Amygdala (tissue), 56 donors: ENCODE measurements at places on chromosomes 6 and 20.

DNA sequence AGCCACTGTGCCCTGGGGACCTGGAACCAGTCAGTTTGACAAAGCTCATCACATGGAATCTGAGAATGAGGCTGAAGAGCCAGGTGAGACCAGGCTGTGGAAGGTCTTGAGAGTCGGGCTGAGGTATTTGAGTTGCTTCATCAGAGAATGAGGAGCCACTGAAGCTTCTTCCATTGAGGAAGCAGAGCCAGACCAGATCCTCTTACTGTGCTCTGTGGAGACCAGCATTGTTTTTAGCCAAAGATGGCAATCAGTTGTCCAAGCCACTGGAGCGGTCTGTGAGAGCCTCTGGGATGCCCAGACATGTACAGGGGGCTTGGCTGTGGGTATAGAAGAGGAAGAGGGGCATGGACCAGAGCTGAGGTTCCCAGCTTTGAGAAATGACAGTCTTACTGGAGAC lies 6.1 kb upstream of the EPB41L1 start:
- no peak for DNase-seq

- DNase-seq, result peak; percentile 94
Measured at GRCh38 chr6:18264219-18264922, at the start of gene DEK. Gene DEK (minus strand): TSS chr6:18264530. CDS start chr6:18263987, 543 bp downstream.

DNA sequence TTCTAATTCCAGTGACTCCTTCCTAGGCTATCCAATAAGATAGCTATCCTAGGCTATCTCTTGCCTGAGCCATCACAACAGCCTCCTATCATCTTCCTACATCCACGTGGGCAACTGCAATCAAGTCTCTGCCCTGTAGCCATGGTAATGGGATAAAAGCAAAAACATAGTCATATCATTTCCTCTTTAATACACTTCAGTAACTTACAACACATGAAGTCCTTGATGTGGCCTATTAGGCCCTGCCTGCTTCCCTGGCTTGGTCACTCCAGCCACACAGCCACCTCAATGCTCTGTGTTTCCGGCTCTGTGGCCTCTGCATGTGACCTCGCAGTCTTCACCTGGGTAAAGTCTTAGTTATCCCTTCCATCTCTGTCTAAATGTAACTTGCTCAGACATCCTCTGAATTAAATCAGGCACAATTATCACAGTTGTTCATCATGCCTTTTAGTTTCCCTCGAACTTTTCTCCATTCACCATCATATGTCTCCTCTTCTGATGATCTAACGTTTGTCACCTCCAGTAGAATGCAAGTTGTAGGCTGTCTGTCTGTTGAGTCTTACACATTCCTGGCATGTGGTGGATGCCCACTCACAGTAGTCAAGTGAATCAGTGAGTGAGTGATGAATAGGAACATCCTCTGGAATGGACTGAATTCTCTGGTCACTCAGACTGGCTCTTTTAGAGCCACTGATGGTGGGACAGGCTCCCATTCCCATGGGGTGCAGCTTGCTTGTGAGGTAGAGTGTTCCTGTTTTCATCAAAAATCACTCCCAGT lies 229.4 kb downstream of the TBC1D7 start:
- no peak for DNase-seq

DNA sequence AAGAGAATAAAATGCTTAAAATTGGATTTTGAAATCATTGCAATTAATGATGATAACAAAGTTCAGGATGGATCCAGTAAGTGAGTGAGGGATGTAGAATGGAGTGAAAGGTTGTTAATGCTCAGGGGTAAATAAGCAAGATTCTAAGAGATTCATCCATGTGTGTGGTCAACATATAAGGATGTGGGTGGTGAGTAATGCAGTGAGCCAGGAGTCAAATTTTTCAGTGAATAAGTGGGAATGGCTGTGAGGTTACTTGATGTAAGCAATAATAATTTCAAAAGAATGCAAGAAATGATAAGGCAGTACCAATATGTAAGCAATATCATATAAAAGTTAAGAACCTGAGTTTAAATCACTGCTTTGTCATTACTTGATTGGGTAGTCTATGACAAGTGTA lies 207.5 kb upstream of the ADGRB3 start:
- DNase-seq, result no peak

DNA sequence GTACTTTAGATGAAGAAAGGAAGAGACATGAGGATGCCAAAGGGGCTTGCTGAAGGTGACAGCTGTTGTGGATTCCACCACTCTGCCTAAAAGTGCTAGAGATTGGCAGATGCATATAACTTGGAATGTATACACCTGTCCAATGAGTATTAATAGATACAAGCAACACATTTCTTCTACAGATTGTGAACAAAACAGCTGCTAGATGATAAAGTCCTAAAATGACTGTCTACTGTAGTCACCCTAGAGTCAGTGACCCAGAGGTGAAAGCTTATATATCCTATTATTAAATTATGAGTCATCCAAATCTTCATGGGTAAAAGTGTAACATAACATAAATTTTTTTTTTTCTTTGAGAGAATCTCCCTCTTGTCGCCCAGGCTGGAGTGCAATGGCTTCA lies 5.2 kb downstream of the RNF217 start:
- no peak for DNase-seq

DNA sequence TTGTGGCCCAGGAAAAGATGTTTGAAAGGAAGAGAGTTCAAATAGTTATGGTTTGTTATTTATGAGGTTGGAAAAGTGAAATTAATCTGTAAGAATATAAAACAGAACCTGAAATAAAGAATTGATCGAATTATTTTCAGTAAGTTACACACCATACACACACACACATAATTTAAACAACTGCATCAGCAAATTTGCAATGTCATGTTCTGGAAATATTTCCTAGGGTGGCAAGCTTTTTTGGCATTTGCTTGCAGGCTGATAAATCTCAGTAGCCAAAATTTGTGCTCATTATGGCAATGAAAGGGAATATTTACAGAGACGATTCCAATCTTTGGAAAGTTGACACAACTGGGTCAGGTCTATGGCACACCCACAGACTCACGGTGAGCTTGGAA lies 9.5 kb downstream of the CITED2 start:
- no peak for DNase-seq

- DNase-seq, result no peak
Measured at GRCh38 chr6:55678330-55679224, 99.6 kb upstream of the HMGCLL1 start.

- DNase-seq, result peak; percentile 10
Measured at GRCh38 chr20:50575865-50576720, 65.9 kb downstream of the PTPN1 start.

GRCh38 chr6:3237761-3238662 lies 10.6 kb upstream of the TUBB2B start:
- DNase-seq, result no peak

- no peak for DNase-seq
Measured at GRCh38 chr6:157867155-157867559, 44.1 kb downstream of the SNX9 start.

DNA sequence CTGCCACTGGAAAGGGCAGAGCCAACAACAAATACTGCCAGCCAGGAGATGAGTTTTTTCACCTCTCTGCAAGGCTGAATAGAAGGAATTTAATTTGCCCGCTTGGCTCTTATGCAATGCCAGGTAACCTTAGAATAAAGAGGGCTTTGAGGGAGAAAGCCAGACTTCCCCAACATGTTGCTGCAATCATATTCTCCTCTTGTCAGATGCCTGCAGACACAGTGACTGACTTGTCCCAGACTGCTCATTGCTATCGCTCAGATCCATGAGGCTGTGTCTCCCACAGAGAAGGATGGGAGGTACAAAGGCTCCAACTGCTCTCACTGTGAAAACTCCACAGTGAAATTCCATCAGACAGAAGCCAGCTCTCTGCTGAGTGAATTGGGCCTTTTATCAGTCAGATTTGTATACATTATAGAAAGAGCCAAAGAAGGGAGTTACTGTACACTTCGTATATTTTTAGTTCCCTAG lies 517.0 kb upstream of the ID4 start:
- DNase-seq, result no peak

GRCh38 chr6:168623736-168624135 lies 182.8 kb downstream of the SMOC2 start:
- no peak for DNase-seq

DNA sequence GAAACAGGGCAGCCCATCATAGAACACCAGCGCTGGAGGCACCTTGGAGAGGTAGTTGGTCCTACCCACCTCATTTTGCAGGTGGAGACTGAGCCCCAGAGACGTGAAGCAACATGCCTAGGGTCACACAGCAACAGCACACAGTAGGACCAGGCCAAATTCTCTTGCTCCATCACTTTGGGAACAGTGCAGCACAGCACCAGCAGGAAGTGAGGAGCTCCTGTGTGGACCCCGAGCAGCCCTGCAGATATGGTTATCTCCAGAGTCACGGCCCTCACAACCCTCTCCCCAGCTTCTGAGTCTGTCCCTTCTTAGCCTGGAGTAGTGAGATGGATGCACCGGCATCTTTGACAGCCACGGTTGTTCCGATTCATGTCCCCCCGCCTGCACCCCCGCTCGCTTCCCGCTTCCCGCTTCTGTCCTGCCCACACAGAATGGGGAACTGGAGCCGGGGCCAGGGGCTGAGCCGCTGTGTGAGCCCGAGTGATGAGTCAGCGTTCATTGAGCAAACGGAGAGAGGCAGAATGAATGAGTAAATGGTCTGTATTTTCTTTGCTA lies 72.6 kb upstream of the DUSP22 start:
- peak; percentile 13 for DNase-seq

DNA sequence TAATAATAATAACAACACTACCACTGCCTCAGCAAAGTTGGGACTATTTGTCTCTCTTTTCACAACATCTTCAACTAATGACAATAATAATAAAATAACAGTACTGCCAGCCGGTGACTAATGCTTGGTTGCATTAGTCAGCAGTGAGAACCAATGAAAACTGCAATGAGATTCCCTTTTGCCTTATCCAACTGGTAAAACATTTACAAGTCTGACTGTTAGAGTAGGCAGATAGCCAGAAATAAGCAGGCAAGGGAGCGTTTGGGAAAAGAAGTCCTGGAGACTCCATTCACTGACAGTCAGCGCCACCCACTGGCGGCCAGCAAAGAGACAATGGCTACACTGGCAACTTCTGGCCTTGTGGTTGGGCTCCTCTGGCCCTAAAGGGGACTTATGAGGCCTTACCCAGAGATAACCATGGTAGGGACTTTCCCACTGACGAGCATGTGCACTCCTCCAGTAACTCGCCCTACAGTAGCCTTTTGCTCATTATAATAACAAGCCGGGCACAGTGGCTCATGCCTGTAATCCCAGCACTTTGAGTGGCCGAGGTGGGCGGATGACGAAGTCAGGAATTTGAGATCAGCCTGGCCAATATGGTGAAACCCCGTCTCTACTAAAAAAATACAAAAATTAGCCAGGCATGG lies 3.4 kb upstream of the NSFL1C start:
- peak; percentile 59 for DNase-seq

GRCh38 chr6:22596011-22596410 lies 26.6 kb downstream of the HDGFL1 start:
- no peak for DNase-seq

DNA sequence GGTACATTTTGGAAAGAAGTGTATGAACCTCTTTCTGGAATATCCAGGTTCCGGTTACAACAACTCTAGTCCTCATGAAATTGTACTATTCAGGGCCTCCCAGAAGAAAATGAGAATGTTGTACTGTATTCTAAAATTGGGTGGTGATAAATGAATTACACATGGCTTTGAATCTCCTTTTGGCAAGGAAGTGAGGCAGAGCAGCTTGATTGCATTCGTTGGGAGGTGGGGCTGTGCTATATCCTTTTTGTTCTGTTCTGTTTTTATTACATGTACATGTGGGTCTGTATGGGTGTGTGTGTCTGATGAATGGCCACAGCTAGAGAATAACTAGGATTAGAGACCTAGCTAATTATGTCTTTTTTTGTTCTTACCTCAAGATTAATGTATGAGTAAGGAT lies 37.8 kb upstream of the SNRPB2 start:
- no peak for DNase-seq

- no peak for DNase-seq
Measured at GRCh38 chr6:154920495-154921200, 74.5 kb upstream of the TIAM2 start.

DNA sequence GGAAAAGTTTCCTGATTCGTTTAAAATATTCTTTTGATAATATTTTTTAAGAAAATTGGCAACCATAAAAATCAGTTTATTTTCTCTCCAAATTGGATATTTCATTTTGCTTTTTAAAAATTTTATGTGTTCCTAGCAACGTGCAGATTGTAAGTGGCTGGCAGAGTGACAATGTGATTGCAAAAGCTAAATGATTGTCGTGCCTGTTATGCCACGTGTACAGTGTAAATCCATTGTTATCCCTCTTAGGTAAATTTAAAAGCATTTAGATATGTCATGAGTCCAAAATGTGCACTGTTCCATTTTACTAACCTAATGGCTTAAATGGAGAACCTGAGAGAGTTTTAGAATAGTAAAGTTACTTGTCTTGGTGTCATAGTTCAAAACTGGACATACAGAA lies 94.4 kb upstream of the ADGRF4 start:
- DNase-seq, result no peak

GRCh38 chr6:14079971-14080370 lies 37.6 kb upstream of the CD83 start:
- DNase-seq, result no peak

DNA sequence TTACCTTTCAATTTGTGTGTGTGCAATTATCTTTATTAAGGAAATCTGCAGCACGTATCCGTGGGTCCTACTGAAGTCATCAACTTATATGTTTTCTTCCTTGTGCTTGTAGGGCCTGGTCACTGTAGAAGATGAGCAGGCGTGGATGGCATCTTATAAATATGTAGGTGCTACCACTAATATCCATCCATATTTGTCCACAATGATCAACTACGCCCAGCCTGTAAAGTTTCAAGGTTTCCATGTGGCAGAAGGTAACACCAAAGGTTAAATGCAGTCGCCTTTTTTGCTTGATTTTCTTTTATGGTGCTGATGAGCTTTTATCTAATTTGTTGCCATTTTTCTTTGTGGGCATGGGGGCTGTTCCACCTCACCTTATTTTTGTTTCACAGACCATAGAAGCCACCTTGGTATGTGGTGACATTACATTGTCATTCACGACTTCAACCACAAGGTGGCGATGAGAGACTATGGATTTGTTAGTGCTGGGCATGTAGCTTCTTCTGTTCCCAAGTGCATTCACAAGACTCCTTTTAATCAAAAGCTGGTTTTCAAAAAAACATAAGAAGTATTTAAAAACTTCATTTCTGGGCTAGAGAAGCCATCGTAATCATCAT lies 106.5 kb upstream of the LAMP5 start:
- DNase-seq, result no peak

GRCh38 chr6:79538106-79538971 lies 1.1 kb upstream of the LCA5 start:
- DNase-seq, result no peak

DNA sequence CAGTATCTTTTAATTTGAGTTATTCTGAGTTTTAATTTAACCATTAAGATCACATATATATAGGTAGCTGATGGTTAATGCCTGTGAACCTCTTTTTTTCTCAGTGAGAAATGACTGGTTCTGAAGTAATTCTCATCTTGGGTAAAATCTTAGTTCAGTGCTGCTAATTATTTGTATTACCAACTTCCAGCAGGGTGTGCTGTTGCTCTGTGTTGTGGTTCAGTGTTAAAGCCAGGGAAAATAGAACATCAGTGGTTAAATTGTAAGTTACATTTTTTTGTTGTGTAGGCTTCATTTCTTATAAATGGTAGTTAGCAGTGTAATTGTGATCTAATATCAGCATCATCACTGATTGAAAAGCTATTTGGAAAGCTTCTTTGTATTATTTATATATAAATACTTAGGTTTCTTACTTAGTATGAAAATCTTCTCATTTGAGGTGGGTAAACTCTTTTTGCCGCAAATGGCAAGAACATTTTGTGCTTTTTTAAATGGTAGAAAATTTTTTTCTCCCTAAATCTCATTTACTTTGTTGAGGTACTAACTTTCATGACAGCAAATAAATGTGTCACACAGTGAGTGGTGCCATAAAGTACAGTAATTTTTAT lies 43.7 kb downstream of the CDC5L start:
- no peak for DNase-seq
